ENCODE measurements at places on chromosomes 2 and 18.

DNA sequence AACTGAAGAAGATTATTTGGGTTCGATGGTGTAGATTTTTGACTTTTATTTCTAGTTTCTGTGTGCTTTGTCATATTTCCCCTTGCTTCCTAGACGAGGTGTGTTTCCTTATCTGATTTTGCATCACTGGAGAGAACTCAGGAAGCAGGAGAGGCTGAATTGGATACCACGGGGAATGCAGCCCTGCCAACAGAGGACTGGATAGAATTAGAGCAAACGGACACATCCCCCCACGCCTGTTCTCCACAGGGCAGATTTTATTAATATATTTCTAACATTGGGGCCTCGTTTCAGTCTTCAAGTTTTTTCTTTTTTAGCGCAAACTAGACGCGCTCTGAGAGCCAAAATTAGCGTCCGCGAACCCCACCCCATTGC is 678 bp upstream of the VAPA start:
- no peak for DNase-seq

- DNase-seq, result peak; percentile 52
Observed at GRCh38 chr2:227414846-227415245, 27.1 kb upstream of the SCYGR1 start.

- peak; percentile 87 for DNase-seq
Observed at GRCh38 chr2:1755436-1756191, 11.3 kb upstream of the PXDN start.

DNA sequence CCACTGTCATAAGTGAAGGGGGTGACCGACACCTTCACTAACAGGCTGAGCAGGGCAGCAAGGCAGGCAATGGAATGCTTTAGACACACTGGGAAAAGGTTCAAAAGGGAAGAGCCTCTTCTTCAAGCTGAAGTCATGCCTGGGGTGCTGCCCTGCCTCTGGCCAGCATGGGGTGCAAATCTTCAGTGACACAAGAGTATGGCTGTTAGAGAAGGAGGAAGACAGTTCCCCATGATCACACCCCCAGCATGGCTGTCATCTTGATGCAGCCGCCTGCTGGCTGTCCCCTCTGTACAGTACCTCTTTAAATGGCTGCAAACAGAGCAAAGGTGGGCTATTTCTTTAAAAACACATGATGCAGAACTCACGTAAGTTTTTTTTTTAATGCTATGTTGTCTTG is 71.9 kb downstream of the INPP4A start:
- no peak for DNase-seq

GRCh38 chr2:46315103-46315890 is 18.1 kb downstream of the EPAS1 start:
- DNase-seq, result peak; percentile 97

GRCh38 chr18:45066210-45066609 is 385.5 kb downstream of the SETBP1 start:
- DNase-seq, result no peak

DNA sequence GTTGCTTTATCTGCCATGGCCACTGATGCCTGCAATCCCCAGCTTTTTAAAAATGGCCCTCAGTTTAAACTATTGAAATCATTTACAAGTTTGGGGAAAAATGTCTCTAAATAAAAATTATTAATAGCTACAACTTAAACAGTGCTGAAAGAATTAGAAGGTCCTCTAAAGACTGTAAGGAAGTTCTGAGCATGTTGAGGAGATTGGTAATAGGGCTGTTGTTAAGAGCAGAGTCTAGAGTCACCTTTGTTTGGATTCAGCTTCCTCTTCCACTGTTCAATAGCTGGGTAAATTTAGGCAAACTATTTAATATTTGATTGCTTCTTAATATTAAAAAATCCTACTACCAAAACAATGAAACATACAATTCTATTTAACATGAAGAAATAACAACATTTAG is 1127.1 kb upstream of the DDX18 start:
- DNase-seq, result no peak

GRCh38 chr2:8334866-8335325 is 347.0 kb upstream of the ID2 start:
- no peak for DNase-seq

DNA sequence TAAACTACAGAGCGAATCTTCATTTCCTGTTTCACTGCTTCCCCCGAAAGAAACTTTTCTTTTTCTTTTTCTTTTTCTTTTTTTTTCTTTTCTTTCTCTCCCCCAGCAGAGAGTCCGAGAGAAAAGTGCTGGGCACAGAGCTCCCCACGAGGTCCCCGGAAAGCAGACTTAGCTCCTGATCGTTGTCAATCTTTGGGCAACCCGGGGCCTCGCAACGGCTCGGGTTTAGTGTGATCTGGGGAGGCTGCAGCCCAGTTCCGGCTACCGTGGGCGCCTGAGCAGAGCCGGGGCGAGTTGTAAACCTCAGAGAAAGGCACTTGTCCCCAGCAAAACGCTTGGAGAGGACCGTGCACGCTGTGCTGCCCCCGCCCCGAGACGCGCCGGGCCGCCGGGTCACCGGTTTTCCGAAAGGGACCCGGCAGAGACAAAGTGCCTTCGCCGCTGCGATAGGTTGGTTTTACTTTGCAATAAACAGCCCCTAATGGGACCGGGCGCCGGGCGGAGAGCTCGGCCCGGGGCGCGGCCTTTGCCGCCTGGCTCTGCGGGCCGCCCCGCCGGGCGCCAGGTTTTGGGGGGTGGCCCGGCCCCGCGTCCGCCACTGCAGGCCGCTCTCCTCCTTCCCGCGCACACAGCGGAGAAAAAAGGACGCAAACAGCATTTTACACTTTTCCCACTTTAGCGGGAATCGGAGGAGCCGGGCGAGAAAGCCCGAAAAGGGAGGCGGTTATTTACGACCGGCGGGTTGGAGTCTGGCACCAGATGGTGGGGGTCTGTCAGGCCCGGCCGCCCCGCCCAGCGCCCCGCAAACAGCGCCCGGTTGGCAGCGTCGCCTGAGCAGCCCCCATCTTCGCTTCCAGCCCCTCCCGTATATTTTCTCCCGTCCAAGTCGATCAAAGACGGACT is 136.0 kb downstream of the INSIG2 start:
- DNase-seq, result peak; percentile 19

DNA sequence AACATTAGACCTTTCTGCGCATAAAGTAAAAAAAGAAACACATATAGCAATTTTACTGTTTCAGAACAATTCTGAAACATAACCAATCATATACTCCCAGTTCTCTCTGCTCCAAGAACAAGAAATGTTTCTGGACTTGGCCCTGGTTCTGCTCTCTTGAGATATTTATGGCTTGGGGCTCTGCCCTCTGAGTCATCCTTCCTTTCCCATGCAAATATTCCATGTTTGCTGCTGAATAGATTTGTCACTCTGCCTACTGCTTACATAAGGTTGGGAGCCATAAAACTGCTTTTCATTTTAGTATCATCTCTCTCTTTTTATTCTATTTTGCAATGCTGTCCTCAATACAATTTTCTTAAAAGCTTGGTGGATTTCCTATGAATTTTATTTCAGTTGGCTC is 499.6 kb upstream of the ACVR2A start:
- DNase-seq, result peak; percentile 10

DNA sequence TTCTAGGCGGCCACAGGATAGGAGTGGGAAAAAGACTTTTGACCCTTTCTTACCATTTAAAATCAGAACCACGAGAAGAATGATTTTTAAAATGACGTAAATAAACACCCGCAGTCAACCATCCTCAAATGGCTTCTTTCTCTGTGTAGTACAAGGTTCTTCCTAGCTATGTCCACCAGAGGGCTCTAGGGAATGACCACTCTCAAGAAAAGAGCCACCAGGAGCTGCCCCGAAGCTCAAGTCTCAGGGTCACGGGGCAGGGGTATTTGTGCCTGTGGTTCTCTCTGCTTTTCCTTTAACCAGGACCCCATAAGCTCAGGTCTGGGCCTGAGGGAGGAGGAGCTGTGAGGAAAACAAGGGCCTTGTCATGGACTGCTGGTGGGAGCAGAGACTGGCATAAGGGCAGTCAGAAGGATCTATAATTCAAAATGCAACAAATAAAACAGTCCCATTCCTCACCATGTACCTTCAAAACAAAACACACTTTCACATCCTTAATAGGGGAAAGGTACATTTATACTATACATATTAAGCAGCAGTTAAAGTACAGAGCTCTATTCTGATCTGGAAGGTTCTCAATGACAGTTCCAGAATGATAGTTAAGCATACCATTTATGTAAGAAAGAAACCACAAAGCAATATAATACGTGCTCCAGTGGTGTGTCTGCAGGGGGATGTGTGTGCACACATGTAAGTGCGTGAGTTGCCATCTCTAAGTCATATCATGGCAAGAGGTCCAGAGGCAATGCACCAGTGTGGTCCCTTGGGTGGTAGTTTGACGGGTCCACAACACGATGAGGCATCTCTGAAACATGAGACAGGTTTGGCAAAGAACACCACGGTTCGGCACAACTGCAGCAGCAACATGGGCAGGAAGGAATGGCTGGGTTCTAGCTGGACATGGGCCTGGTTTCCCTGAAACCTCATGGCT is 18.6 kb downstream of the LYPD1 start:
- peak; percentile 56 for DNase-seq

GRCh38 chr2:219086196-219086595 is 25.5 kb upstream of the IHH start:
- DNase-seq, result no peak

- no peak for DNase-seq
Observed at GRCh38 chr2:237799060-237799428, 465 bp downstream of the RBM44 start.

GRCh38 chr2:174970092-174970491 is 35.1 kb downstream of the CHN1 start:
- DNase-seq, result peak; percentile 25

DNA sequence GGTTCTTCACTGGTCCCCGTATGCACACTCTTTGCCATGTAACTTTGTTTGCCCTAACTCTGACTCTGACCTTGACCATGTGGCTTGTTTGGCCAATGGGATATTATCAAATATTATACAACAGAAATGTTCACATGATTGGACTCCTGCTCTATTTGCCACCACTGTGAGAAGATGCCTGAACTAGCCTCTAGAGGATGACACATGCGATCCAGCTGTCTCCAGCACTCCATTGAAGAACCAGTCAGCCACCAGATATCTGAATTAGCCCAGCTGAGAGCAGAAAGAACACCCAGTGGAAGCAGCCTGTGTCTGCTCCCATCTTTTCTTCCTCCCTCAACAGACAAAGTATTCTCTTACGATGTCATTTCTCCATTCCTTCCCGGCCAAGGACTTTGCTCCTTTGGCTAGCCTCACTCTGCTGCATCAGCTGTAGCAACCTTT is 412.1 kb downstream of the IRS1 start:
- no peak for DNase-seq

DNA sequence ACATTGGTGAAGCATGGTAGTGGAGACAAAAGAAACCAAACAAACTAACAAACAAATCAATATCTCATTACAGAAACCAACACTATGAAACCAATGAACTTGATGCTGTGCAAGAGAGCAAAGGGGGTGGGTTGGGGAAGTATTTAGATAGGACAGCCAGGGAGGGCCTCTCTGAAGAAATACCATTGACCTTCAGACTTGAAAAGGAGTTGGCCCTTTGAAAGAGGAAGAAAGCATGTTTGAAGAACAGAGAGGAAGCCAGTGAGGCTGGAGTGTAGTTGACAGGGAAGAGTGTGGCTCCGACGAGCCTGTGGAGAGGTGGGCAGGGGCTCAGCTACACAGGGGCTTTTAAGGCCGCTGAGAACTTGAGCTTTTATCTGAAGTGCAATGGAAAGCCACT is 151.0 kb upstream of the GATA6 start:
- no peak for DNase-seq

- DNase-seq, result peak; percentile 91
Observed at GRCh38 chr18:23822590-23823385, 133.5 kb downstream of the LAMA3 start.

DNA sequence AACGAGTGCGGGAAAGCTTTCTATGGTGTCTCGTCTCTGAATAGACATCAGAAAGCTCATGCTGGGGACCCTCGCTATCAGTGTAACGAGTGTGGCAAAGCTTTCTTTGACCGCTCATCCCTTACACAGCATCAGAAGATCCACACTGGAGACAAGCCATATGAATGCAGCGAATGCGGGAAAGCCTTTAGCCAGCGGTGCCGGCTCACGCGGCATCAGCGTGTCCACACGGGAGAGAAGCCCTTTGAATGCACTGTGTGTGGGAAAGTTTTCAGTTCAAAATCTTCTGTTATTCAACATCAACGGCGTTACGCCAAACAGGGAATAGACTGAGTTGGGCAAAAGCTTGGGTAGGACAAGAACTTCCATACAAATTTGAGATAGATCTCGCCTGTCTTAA is 16.2 kb downstream of the ZNF2 start:
- no peak for DNase-seq

DNA sequence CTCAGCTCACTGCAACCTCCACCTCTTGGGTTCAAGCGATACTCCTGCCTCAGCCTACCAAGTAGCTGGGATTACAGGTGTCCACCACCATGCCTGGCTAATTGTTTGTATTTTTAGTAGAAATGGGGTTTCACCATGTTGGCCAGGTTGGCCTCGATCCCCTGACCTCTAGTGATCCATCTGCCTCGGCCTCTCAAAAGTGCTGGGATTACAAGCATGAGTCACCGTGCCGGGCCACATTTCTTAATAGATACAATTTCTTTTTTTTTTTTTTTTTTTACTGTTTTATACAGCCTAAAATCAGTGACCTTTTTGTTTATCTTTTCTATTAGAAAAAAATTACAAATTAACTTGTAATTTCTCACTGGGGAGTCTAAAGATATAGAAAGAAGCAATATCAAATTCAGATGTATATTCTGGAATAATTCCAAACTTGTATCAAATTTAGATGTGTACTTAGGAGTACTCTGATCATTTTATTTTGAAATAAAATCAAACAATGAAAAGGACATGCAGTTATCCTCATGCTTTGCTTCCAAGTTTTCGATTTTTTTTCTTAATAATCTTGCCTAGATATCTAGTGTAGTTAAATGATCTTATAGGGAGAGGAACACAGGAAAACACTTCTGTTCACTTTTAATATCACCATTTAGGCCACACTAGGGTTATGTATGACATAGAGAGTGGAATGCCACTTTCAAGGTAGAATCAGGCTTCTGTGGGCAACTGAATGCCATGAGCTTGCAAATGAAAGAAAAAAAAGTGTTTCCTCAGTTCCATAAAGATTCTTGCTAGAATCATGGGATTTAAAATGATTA is 1089.3 kb downstream of the SUCLG1 start:
- no peak for DNase-seq

- no peak for DNase-seq
Observed at GRCh38 chr2:147013696-147014392, 831.0 kb upstream of the ACVR2A start.

All from EH (cell line).